ENCODE measurements at places on chromosomes 12 and 14.

GRCh38 chr12:89933911-89934310 is 225.3 kb upstream of the ATP2B1 start:
- peak; percentile 42 for DNase-seq

GRCh38 chr14:56995010-56995409 is 184.7 kb upstream of the OTX2 start:
- DNase-seq, result no peak

- no peak for DNase-seq
Measured at GRCh38 chr14:49526101-49526500, 60.1 kb downstream of the RPS29 start.

- DNase-seq, result no peak
Measured at GRCh38 chr14:20578325-20578724, 9.5 kb downstream of the RNASE11 start.

- peak; percentile 21 for DNase-seq
Measured at GRCh38 chr14:39246618-39247017, 12.9 kb downstream of the MIA2 start.

GRCh38 chr12:58961166-58961565 is 40.9 kb upstream of the LRIG3 start:
- DNase-seq, result no peak

- no peak for DNase-seq
Measured at GRCh38 chr14:42174357-42174756, 567.7 kb downstream of the LRFN5 start.
